ENCODE measurements at places on chromosomes 3 and 15. TPM values are rescaled to one million over a fixed set of nuclear protein-coding genes. Genes with fewer than 3 reads are reported as not detected.

DNA sequence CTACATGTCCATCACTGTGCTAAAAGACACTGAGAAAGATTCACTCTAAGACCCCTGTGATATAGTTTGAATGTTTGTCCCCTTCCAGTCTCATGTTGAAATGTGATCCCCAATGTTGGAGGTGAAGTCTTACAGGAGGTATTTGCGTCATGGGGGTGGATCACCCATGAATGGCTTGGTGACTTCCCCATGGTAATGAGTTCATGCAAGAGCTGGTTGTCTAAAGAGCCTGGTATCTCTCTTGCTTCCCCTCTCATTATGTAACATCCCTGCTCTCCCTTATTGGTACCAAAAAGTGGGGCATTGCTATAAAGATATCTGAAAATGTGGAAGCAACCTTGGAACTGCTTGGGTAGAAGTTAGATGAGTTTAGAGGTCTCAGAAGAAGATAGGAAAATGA is 32.2 kb upstream of the FAM174B start:
- DNase-seq, result no peak

GRCh38 chr3:108966773-108967172 is 13.1 kb upstream of the GUCA1C start:
- no peak for DNase-seq

- peak; percentile 96 for DNase-seq
Measured at GRCh38 chr3:98972155-98972554, 70.7 kb upstream of the DCBLD2 start.

DNA sequence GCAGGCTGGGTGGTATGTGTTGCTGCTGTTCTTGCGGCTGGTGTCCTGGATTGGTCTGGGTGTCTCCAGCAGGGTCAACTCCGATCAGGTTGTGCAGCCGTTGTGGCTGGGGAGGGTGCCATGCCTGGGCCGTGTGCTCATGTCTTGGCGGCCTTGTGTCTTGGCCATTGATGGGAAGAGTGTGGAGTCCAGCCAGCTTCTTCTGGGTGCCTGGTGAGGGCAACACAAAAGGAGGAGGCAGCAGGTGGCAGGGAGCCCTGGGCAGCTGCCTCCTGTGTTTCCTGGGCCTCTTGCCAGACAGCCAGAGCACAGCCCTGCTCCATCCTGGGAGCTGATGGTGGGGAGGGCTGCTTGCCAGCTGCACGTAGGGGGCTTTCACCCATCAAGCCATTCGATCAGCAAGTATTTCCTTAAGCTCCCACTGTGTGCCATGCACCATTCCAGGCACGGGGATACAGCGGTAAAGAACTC is 4.3 kb downstream of the CHAC1 start:
- DNase-seq, result peak; percentile 64

DNA sequence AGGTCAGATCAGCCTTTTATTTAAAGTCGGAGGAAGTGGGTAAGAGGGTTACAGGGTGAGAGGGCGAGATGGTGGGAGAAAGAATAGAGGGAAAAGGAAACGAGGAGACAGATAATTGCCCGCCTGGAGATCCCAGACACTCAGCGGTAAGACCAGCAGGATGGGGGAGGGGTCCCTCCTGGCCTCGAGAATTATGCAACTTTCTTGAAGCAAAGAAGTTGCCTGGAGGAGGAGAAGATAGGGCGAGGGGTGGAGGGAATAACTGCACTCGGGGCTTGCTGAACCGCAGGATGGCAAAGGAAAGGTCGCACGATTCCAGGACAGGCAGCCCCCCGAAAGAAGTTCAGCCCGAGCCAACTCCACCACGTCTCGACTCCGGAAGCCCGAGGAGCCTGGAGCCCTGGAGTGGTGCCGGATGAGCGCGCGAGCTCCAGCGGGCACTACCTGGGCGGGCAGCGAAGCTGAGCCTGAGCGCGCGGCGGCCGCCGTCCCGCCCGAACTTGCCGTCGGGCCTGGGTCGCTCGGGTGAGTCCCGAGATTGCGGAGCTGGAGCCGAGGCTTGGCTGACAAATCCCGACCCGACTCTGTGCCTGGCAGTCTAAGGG is 402 bp downstream of the WWTR1 start:
- peak; percentile 47 for DNase-seq

DNA sequence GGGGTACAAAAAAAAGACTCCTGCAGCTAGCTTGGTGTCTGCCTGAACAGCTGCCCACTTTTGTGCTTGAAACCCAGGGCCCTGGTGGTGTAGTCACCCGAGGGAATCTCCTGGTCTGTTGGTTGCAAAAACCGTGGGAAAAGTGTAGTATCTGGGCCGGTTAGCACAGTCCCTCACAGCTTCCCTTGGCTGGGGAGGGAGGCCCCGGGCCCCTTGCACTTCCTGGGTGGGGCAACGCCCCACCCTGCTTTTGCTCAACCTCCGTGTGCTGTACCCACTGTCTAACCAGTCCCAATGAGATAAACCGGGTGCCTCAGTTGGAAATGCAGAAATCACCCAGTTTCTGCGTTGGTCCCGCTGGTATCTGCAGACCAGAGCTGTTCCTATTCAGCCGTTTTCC is 211.7 kb upstream of the ZPLD1 start:
- no peak for DNase-seq

DNA sequence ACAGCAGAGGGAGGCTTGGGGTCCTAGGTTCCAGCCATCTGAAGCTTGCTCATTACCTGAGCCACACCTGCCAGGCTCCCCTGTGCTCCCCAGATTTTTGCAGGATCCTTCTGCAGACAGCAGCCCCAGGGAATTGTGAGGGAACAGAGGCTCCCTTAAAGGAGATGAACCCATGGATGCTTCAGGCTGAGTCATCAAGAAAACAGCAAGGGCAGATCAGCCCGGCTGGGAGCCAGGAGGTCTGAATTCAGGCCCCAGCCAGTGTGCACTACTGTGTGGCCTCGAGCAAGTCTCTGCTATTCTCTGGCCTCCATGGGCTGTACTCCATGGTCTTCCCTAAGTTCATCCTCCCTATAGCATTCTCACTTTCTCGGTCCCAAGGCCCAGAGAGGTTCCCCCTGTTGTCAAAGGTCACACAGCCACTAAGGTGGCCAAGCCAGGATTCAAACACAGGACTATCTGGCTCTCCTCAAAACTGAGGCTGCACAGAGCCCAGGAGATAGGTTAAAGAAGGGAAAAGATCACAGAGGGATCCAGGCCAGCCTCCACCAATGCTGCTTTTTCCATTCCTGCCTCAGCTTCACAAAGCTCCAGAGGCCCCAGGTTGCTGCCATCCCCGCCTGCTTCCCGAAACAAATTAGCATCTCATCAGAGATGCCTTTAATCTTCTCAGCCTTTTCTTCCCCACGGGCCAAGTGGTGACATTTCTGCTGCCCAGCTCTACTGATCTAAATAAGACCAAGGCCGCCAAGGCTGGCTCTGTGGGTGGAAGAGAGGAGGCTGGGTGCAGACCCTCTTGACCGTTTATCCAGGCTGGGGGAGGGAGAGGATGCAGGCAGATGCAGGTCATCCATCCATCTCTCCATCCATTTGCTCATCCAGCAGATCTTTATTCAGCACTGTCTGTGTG is 21.2 kb upstream of the GRIP2 start:
- peak; percentile 25 for DNase-seq

DNA sequence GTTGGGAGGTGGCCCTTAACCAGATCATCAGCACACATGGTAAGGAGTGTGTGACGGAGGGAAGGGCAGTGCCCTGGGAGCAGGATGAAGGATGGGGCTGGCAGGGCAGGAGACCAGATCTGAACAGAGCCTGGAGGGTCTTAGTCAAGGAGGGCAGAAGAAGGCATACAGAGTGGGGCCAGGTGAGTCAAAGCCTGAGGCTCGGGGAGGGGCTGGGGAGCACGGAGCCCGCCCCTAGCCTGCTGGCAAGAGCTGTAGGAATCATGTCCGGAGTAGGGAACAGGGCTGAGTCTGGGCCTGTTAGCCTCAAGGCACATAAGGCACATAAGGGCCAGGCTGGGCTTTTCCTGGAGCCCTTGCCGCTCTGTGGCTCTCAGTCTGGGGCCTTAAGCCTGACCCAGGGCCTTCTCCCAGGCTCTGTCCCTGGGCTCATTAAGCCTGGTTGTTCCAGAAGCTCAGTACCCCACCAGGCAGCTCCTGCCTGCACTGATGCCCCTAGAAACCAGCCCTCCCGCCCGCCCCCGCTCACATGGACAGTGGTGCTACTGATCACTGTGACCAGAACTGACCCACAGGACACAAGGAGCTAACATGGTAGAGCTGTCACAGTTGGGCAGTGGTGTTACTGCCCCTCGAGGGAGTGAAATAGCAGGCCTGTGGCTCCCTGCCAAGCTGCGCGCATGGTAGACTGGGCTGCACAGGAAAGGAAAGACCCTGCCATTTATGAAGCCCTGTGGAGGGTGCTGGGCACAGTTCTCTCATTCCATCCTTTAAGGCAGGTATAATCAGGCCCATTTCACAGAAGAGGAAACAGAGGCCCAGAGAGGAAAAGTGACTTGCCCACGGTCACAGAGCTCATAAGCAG is 14.6 kb downstream of the ISG20 start:
- DNase-seq, result no peak

- DNase-seq, result peak; percentile 38
Measured at GRCh38 chr3:53150247-53151085, 10.5 kb upstream of the PRKCD start.

DNA sequence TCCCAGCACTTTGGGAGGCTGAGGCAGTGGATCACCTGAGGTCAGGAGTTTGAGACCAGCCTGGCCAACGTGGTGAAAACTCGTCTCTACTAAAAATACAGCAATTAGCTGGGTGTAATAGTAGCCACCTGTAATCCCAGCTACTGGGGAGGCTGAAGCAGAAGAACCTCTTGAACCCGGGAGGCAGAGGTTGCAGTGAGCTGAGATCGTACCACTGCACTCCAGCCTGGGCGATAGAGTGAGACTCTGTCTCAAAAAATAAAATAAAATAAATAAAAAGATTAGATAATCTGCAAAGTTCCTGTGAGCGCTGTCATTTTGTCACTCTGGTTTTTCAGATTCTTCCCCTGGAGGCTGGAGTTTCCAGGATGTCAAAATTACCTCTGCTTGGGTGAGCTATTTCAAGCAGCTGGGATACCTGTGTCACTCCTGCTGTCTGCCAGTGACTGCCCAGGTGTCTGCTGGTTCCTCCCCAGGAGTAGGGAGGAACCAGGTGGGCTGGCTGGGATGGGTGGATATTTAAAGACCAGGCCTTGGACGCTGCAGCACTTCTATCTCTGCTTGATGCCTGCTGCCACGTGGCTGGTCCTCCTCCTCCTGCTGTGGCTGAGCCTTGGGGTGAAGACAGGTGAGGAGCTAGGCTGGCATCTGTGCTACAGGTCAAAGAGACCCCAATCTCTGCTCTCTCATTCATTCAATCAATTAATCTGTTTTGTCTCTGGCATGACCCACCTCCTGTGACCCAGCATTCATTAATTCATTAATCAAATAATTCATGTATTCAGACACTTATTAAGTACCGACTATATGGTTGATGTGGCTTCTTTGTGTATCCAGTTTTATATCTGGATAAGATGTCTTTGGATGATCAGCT is 19.5 kb upstream of the MUC20 start:
- DNase-seq, result no peak

DNA sequence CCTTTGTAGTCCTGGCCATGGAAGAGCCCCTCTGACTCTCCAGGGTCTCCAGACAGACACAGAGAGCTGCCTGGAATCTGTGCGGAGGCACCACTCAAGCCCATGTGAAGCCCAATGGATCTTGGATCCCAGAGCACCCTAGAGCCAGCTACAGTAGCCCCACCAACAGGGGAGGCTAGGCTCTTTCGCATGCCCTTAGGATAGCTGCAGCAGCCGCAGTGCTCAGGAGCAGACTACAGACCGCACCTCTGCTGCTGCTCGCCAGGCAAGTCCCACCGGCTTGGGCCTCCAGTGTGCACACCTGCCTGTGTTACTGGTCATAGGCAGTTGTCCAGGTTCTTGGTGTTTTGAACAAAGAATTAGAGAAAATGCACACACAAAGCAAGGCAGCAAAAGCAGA is 131.6 kb downstream of the SPATA16 start:
- no peak for DNase-seq

DNA sequence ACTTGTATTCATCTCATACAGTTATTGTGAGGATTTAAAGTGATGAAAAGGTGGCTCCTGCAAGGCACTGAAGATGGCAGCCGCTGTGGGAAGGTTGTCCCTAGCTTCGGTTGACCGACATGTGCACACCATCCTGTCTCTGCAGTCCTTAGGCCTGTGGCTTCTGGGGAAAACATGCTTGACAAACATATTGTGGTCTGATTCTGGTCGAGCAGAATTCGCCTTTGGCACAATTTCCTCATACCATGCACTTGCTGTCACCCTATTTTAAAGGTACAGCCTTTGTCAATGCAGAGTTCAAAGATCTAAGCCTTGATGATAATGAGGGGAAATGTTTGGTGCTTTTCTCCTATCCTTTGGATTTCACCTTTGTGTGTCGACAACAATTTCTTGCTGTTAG is 50.9 kb downstream of the PRICKLE2 start:
- no peak for DNase-seq

DNA sequence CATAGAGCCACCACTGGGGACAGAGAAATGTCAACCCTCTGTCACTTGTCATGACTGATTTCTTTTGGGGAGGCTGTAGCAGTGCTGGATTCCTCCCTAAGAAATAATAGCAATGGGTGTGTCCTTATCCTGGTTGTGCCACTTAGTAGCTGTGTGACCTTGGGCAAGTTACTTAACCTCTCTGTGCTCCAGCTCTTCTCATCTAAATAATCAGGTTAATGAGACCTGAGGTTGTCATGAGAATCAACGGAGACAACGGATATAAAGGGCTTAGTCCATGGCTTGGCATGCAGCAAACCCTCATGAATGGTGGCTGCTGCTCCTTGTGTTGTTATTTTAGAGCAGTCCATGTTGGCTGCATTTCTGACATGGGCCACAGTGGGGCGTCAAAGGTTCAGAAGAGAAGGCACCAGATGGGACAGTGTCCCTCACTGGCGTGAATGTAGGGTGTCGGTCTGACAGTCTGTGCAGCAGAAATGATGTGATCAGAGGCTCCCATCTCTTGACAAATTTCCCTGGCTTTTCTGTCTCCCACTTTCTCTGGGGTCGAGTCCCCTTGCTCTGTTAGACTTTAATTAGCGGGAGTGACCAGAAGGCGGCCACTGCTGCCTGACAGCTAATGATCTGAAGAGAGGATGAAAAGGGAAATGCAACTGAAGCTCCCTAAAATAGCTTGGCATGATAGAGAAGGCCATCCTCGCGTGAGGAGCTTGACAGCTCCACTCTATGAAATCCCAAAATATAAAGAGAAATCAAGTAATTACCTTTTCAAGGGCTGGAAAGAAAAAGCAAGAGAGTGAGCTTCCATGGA is 209.4 kb downstream of the CADPS start:
- peak; percentile 75 for DNase-seq

- no peak for DNase-seq
Measured at GRCh38 chr3:139940622-139941021, 5.6 kb downstream of the CLSTN2 start.

DNA sequence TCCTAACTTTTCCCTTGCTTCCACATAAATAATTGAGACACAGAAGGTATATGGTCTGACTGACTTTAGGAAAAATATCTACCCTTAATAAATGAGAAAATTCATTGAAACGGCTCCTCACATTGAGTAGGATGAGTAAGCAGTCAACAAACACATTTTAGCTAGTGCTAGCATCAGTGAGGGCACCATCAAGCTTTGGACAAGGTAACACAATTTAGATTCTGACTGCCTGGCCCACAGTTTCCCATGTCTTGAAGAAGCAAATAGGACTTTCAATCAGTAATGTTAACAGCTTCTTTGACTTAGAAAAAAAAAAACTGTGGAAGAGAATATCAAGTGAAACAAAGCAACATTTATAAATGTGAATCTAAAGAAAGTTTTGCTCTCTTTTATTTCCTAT is 70.1 kb upstream of the MBNL1 start:
- DNase-seq, result no peak

- no peak for DNase-seq
Measured at GRCh38 chr3:156160647-156161046, 40.3 kb downstream of the KCNAB1 start.

Gene CKMT1B
- total RNA-seq, result not detected

Gene RARRES1
- total RNA-seq, result 0.34 TPM

Gene STAG1
- total RNA-seq, result 24.6 TPM

Gene IMPG2
- total RNA-seq, result 0.23 TPM

All from LHCN-M2 (cell line).